Activated naive CD4-positive, alpha-beta T cell treated with Interleukin-2 at 50 U/mL for 16 hours (primary cell): ENCODE measurements at places on chromosomes 7 and 10.

DNA sequence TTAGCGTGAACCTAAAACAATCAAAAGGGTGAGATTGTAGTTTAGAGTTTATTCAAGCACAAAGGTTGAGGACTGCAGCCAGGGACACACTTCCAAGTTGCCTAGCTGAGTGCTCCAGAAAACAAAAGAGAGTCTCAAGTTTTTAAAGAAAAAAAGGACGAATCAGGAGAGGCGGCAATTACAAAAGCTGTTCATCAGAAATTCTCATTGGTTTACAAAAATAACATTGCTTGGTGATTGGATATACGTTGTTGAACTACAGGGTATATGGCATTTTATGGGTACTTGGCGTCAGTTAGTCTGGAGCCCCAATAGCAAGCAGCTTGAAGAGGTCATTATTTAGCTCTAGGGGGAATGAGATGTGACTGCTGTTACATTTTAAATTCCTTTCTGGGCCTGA, 11.5 kb downstream of the ZNF438 start:
- no peak for DNase-seq

DNA sequence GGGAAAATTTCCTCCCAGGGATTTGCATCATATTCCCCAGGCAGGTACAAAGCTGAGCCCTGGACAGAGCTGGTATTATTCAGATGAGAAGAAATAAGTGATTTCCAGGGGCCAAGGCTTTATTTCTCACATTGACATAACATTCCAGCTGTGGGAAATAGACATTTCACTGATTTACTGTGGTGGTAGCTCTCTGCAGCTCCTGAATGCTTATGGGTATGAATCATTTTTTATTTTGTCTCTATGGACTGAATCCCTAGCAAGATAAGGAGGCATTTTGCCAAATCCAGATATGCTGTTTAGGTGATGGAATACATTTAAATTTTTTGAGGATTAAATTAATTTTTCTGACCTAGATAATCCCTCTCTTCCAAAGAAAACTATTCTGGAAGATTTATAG, 97.9 kb downstream of the MTPN start:
- no peak for DNase-seq

DNA sequence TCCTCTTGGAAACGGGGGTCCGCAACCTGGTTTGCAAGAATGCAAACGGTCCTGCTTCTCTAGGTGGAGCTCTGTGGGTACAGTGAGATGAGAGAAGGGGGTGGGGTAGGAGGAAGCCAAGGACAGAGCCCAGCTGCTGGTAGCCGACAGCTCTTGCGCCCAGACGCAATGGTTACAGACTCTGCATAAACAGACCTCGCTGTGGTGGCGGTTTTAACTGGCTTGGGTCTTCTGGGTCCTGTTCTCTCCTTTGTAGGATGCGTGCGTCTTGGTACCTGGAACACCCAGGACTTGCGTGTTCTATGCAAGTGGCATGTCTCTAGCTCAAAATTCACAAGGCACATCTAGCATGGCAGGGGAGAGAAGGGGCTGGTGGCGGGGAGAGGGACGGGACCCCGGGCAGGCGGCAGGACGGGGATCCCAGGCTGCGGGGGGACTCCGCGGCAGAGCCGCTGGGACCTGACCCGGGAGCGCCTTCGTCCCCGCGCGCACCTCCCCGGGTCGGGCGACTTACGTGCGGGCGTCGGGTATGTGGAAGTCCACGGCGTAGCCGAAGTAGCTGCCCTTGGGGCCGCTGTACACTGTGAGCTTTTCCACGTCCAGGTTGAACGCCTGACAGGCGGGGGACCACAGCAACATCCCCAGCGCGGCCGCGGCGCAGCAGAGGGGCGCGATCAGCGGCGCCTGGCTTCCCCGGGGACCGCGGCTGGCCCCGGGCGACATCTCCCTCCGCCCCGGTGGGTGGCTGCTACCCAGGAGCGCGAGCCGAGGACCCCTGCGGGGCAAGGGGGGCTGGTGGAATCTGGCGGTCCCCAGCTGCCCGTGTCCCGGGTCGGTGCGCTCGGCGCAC, 448 bp downstream of the ITGA8 start:
- DNase-seq = no peak

- DNase-seq = no peak
These were observed 1.5 kb downstream of the RET start for GRCh38 chr10:43078175-43078985.

DNA sequence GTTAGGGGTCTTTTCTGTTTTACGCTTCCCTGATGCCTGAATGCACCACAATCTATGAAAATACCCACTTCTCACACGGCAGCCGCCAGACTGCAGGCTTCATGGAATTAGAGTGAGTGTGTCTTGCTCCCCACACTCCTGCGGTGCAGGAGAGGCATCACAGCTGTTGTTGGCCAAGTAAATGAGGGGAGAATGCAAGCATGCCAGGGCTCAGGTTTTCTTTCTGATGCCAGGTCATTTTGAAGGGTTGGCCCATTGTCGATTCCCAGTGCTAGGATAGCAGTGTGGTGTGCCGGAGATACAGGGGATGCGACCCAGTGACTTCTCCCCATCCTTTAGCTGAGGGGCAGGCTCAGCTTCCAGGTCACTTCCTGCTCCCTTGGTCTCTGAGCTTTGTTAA, 16.3 kb downstream of the CXCL12 start:
- no peak for DNase-seq

GRCh38 chr10:72083790-72084459, 4.4 kb downstream of the SPOCK2 start:
- DNase-seq = peak; percentile 72

DNA sequence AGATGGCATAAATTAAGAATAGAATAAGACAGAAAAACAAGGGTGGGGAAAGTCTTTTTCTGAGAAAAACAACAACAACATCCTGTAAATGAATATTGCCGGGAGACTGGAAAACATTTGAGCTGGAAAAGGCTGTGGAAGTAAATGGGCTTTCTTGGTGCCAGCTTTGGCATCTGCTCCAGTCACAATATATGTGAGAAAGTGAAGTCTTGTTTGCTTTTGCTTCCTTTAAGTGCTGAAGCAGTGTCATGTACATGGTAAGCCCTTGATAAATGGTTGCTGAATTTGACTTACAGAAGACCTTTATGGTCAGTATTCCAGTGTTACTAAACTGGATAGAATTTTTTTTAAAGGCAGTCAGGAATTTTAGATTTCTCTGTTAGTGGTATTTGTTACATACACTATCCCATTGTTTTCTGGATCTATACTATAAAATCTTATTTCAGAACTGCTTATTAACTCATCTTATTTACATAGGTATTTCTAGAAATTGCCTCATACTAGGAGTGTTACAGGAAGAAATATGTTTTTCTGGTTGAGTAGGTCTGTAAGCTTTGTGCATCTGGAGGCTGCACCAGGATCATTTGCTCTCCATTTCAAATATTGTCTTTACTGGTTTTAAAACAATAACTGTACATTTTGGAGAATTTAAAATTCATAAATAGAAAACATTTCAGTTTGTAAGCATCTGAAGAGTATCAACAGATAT, 201.7 kb upstream of the FOXP2 start:
- no peak for DNase-seq

DNA sequence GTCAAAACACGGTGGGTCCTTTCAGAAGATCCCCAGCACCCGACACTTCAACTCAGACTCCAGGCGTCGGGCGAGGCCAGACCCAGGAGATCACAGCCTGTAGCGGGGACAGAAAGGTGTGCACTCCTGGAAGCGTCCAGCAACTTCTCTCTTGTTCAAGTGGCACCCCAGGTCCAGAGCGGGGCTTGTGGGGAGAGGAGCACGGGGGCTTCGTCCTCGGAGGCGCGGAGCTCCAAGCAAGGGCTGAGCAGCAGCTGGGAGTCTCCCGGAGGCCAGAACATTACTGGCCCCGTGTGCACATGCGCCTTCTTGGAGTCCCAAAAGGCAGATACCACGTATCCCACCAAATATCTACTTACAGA, 54.9 kb downstream of the ZRANB1 start:
- DNase-seq = no peak

- DNase-seq = peak; percentile 45
These were observed 81.2 kb upstream of the UCN3 start for GRCh38 chr10:5283305-5284158.

DNA sequence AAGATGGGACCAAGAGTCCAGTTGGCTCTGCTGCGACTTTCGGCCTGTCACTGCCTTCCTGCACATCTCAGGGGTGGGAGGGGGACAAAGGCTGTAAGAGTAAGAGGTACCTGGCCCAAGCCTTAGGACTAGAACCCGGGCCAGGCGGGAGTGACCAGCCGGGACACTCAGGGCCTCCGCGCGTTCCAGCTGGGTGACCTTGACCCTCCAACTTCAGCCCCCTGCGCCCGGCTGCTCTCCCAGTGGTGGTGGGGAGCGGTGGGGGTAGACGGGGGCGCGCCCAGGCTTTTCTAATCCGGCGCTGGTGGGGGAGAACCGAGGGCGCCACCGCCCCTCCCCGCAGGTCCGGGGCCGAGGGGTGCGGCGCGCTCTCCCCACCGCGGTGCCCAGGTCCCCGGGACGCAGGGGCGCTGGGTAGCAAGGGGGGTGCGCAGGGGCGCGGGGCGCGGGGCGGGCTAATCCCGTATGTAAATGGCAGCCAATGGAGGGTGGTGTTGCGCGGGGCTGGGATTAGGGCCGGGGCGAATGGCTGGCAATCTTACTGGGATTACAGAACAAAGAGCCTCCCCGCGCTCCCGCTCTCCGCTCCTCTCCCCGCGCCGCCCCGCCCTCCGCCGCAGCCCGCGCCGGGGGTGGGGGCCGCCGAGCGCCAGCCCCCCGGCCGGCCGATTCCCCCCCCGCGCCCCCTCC, at the start of gene GTF2IRD1:
GTF2IRD1 (plus strand) TSS at position 585 of the 690 bp plus-strand sequence. CDS start 54,175 bp downstream, outside the sequence.
- DNase-seq = peak; percentile 54
